ENCODE measurements at places on chromosomes 16 and 17.

DNA sequence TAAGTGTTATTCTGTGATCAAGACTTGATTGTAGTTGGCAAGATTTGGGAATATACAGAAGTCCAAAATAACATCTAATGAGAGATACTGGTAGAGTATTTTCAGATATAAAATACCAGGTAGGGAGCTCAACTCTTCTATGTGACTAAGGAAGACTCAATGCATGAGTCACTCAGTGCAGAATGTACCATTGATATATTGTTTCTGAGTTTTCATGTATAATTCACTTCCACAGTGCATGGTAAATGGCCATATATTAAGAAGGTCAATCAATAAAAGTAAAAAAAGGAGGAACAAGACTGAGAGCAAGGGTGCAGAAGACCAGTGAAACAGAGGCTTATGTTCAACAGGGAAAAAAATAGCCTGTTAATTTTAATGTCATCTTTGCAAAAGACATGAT lies 1387.9 kb downstream of the CDH8 start:
- no peak for DNase-seq

- peak; percentile 52 for DNase-seq
Observed at GRCh38 chr17:30969989-30970830, 629 bp upstream of the RNF135 start.

- DNase-seq: no peak
Observed at GRCh38 chr17:34252444-34253138, 2.5 kb upstream of the CCL2 start.

DNA sequence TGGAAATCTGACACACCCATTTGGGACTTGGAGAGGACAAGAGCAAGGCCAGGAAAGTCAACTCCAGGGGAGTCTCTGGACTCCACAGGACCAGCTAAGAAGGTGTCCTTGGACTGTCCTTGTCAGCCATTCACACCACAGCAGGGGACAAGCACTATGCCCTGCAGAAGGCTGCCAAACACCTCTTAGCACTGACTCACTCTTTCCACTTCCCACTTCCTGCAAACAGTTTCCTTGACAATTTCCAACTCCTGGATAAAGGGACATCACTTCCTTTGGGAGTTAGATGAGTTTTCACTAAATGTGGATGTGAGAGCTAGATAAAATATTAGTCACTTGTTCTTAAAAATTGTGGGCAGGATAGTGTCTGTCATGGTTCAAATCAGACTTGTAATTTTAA lies 37.8 kb upstream of the BCAR1 start:
- DNase-seq: no peak

- no peak for DNase-seq
Observed at GRCh38 chr17:46120078-46120477, 73.2 kb downstream of the KANSL1 start.

DNA sequence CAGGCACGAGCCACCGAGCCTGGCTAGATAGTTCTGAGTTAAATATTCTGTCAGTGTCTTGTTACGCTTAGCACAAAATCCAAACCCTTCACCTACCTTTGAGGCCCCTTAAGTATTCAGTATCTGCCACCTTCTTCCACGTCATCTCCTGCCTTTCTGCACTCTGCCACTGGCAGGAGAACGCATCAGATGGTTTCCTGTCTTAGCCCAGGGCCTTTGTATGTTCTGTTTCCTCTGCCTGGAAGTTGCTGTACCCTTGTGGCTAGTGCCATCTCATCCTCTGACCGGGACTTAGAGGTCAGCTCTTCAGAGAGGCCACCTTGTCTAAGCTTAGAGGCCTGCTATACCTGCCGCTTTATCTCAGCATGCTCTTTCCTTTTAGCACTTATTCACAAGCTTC lies 67.5 kb upstream of the LGALS9 start:
- no peak for DNase-seq

- no peak for DNase-seq
Observed at GRCh38 chr16:89720551-89720812, 216 bp downstream of the VPS9D1 start.

- no peak for DNase-seq
Observed at GRCh38 chr16:50699326-50700159, 6.1 kb downstream of the NOD2 start.

GRCh38 chr16:89602273-89602951 lies 11.0 kb upstream of the DPEP1 start:
- DNase-seq: peak; percentile 40

- no peak for DNase-seq
Observed at GRCh38 chr16:73670836-73671820, 623.2 kb upstream of the ZFHX3 start.

GRCh38 chr17:75277664-75278071 lies 6.6 kb upstream of the MIF4GD start:
- no peak for DNase-seq

DNA sequence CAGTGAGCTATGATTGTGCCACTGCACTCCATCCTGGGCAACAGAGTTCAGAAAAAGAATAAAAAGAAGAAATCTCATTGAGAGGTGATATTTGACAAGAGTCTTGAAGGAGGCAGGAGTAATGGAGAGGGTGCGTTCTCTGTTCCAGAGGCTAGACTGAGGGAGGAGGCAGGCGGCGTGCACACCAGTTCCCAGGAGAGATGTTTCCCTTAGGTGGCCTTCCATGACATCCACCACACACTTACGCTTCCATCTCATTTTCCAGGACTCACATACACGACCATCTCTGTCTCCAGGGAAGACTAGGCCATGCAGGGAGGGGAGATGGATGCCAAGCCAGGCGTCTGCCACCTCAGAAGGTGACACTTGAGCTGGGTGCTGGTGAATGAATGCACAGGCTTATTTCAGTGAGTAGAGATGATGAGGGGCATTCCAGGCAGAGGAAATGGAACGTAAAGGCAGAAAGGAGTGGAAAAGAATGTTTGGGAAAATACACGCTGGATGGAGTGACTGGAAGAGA lies 25.3 kb upstream of the N4BP1 start:
- no peak for DNase-seq

DNA sequence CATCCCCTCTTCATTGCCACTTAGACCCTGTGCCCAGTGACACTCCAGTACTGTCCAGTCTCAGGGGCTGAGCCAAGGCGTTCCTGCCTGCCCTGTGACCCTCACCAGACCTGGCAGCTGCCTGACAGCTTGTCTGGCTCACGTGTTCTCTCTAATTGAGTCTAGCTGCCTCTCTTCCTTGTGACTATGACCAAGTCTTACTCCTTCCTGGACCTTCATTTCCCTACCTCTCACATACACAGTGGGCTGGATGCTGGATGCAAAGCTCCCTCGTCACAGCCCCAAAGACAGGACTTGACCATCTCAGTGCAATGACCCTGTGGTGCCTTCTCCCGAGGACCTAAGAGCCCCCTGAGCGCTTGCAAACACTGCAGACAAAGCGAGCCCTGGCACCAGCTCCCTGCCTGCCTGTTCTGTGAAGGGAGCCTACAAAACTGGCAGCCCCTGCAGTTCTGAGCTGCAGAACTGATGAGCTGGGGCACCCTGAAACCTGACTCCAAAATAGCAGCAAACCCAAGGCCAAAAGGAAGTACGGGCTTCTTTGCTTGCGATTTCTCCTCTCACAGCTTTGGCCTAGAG lies 1.7 kb downstream of the DEXI start:
- DNase-seq: no peak

DNA sequence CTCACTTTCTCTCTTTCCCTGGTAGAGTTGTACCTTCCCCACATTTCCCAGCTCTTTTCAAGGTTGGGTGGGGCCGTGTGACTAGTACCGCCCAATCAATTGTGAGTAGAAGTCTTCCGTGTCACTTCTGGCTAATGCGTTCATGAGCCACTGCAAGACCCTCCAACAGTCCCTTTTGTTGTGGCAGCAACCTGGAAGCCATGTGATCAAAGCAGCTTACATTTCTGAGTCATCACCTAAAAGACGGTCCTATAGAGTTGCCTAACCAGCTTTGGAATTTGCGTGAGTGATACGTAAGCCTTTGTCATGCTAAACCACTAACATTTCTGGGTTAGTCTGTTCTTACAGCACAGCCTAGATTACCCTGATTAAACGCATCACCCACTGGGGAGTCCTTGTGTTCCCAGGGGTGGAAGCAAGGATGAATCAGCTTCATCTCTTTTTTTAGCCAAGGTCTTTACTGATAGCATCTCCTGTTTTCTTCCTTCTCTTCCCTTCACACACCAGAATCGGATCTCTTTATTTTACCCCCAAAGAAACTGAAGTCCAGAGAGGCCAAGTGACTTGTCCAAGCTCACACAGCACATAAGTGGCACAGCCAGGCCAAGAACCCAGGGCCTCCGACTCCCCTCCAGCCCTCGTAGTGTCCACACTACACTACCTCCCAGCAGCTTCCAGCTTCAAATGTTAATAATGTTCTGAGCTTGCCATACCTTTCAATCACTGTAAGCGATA lies 366.3 kb upstream of the XYLT1 start:
- no peak for DNase-seq

- no peak for DNase-seq
Observed at GRCh38 chr16:77499373-77500285, 64.8 kb upstream of the ADAMTS18 start.

- no peak for DNase-seq
Observed at GRCh38 chr16:8816967-8817655, 19.5 kb downstream of the PMM2 start.

DNA sequence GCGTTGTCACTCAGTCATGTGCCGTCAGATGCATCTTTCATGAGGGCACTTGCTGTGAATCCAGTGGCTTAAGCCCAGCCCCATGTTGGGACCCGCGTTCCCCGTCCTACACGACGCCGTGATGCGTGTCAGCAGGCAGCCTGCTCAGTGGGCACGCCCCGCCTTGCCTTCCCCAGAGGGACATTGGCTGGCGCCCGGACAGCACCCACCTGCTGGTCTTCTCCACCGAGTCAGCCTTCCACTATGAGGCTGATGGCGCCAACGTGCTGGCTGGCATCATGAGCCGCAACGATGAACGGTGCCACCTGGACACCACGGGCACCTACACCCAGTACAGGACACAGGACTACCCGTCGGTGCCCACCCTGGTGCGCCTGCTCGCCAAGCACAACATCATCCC lies 8.8 kb downstream of the ITGB4 start:
- DNase-seq: no peak

GRCh38 chr17:69637446-69638156 lies 223.1 kb downstream of the MAP2K6 start:
- no peak for DNase-seq

DNA sequence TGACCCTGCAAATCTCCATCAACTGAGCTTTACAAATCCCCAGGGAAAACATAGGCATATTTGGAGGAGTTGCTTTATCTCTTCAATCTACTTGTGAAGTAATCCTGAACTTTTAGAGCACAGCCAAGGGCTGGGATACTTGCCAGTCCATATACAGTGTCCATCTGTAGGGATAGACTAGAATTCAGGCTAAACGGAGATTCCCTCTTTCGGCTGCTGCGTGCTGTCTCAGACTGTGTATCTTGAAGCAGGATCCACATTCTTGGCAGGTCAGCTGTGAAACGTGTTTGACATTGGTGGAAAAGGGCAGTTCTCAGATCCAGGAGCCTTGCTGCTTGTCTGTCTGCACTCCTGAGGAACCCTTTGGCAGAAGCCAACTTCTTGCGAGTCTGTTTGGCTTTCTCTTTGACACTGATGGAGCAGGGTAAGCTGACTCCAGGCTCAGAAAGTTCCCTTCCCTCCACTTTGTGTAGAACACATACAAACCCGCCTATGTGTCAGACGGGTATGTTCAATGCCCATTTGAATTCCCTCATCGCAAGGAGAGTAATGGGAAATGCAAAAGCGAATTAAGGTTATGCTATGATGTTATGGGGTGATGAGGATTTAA lies 221.8 kb downstream of the MAP2K4 start:
- DNase-seq: no peak

DNA sequence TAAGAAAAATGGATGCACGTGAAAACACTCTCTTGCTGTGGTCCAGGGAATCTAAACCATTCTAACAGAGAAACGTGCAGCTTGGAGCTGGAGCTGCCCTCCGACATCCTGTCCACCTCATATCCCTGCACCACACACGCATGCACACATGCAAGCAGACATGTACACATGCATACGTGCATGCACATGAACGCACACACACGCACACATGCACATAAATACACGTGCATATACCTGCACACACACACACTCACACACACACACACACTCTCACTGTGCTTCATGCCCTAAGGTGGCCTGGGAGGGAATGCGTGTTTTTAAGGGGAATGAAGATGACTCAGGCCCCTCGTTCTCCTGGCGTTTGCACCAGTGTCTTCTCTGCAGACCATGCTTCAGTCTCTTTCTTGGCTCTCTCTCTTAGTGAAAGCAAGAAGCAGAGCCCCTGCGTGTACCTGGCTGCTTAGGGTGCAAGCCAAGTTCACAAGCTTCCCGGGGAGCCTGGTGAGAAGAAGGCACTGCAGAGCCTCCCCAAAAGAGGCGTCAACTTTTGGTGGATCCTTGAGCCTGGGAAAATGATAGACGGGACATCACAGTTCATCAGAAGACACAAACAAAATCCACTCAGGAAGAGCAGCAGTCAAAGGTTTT lies 72.8 kb downstream of the GOSR1 start:
- DNase-seq: no peak

DNA sequence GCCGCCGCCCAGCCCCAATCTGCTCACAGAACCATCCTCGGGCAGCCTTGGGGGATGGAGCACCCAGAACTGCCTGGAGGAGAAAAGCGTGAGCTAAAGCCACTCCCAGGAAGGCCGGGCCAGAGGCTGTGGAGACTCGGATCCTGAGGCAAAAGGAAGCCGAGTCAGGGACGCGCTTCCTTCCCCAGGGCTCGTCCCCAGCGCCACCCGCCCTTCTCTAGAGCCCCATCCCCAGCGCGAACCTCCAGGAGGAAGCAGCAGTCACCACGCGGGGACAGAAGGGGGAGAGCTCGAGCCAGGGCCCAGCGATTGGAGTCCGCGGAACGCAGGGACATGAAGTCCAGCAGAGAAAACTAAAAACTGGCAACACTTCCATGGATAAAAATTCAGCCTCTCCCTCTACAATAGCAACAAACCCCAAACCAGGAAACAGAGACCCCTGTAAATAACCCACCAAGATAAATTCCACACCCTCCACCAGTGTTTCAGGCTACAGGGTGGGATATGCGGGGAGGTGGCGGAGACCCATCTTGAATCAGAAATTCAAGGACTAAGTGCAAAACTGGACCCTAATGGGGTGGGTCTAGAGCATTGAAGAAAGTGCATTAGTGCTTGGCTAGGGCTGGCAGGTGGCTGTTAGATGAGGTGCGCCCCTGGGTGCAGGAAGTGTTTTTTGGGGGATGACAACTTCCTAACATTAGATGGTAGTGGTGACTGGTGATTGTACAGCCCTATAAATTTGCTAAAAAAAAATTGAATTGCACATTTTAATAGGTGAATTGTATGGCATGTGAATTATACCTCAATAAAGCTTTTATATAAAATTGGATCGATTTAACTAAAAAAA lies 116.1 kb upstream of the METRNL start:
- DNase-seq: peak; percentile 65

DNA sequence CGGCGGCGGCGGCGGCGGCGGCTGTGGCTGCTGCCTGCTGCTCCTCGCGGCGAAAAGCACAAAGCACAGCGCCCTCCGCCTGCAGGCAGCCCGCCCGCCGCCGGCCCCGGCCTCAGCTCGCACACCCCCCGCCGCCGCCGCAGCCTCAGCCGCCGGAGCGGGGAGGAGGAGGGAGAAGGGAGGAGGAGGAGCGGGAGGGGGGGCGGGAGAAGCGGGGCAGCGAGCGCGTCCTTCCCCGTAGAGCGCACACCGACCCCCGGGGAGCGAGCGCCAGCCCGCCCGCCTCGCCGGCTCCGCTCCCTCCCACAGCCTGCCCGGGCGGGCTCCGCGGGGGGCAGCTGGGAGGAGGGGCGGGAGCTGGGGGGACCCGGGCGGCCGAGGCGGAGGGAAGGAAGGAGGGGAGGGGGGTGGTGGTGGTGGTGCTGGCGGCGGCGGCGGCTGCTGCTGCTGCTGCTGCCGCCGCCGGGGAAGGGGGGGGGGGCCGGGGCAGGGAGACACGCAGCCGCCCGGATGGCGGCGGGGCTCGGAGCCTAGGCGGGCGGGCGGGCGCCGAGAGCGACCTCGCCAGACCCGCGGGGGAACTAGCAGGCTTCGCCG lies at the start of gene UBTF:
Gene UBTF, minus strand, starts transcription at position 60 of the 597 bp plus-strand sequence. CDS start 1,446 bp downstream, outside the sequence.
- DNase-seq: peak; percentile 48

All from CD8-positive, alpha-beta T cell (primary cell).